ENCODE measurements at places on chromosomes 12 and 14.

- peak; percentile 23 for DNase-seq
Measured at GRCh38 chr14:36661506-36662257, at the start of gene PAX9. PAX9 (plus strand) TSS chr14:36661860; CDS start chr14:36662090, 230 bp downstream.

- DNase-seq = no peak
Measured at GRCh38 chr12:20475542-20475941, 107.2 kb downstream of the PDE3A start.

DNA sequence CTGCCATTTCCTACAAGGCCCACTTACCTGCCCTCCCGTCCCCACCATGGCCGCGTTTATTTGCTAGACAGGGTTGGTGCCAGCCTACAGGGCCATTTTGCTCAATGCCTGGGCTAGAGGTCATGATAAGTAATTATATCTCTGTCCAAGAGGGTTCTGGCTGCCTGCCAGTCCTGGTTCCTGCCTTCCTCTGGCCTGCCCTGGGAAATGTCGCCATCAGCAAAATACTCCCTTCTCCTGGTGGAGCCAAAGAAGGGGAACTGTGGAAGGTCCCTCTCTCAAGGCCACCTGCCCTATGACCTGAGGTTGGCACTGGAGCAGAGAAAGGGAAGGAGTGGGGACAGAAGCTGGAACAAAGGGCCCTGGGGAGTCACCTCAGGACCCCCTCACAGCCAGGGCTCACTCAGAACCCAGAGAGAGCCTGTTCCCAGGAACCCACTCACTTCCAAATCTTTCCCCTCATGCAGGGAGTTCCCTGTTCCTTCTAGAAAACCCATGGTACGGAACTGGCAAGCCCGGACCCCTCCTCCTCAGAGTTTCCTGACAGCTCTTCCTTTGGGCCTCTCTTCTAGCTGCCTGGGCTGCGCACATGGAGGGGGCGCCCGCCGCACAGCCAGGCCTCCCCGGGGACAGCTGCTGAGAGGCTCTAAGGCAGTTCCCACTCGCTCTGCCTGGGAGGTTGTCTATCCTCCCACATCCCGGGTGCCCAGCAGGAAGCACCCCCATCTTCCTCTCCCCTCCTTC, 280.5 kb downstream of the DPF3 start:
- no peak for DNase-seq

DNA sequence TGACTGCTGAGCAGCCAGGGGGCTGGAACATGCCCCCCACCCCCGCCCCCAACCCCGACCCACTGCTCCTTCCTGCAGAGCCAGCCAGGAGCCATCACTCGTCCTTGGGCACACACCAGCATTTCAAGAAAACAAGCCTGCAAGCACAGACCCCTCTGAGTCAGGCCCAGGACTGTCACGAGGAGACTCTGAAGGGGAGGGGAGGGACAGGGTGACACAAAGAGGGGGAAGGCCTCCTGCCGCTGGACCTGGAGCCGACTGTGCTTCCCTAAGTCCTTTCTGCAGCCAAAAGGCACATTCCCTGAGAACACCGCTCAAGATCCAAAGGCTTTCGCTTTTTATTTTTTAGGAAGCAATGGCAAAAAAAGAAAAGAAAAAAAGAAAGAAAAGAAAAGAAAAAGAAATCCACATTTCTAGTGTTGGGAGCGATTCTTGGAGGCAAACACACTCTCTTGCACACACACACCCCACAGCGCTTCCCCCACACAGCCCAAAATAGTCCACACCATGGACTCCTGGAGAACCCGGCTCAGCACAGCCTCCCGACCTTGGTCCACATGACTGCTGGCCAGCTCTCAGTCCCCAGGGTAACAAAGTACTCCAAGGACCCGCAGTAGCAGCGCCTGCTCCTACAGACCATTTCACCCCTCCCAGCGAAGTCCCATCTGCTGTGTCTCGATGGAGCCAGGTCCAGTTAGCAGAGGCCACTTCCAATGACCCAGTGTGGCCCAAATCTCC, 101.7 kb downstream of the DPF3 start:
- no peak for DNase-seq

DNA sequence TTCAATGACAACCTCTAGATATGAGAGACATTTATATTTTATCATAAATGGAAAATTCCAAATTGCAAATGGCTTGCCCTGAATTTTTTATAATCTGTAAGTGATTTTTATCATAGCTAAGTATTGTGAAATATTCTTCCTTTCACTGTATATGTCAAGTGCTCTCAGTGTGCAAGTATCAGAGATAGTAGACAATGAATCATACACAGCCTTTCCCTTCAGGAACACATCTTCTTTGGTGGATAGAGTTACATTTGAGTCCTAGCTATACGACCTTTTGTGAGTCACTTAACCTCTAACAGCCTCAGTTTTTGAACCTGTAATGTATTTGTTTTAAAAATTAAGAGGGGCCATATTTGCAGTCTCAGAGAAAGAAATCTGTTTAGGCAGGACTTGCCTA, 350.7 kb upstream of the SEL1L start:
- DNase-seq = no peak

GRCh38 chr12:69779928-69780327, 41.3 kb downstream of the RAB3IP start:
- DNase-seq = no peak

GRCh38 chr12:75951399-75952278, 79.9 kb downstream of the PHLDA1 start:
- DNase-seq = no peak

DNA sequence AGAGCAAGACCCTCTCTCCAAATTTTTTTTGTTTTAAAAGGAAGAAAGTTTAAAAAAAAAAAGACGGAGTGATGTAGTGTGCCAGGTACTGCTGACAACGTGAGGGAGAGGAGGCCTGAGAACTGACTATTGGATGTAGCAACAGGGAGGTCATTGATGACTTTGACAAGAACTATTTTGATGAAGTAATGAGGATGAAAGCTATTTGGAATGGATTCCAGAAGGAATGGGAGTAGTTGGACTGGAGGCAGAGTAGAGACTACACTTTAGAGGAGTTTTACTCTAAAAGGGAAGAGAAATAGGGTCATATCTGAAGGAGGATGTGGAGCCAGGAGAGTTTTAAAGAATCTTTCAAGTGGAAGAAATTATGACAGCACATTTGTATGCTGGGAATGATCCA, 27.8 kb upstream of the SLC38A2 start:
- no peak for DNase-seq

- no peak for DNase-seq
Measured at GRCh38 chr12:130498589-130499385, 161.1 kb downstream of the PIWIL1 start.

- DNase-seq = no peak
Measured at GRCh38 chr14:20904393-20905029, 13.3 kb downstream of the RNASE3 start.

DNA sequence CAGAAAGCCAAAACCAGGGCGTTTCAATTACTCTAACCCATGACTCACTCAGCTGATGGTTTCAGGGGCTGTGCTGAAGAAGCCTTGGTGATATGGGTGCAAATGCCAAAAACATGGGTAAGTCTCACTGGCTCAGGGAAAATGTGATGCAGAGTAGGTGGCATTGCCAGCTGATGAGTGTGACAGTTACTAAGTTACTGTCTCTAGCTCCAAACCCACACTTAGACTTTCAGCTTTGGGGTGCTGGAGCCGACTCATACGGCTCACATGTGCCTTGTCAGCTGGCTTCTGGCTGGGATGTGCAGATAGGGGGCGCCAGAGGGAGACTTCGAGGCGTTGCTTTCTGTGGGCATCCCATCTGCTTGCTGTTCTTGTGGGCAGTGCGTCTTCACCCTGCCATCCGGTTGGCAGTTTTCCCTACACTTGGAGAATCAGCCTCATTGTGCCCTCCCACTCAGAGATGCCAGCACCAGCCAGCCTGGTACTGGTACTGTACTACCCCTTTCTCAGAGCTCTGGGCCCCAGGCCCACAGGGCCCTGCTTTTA, 11.1 kb upstream of the KRT7 start:
- DNase-seq = no peak

DNA sequence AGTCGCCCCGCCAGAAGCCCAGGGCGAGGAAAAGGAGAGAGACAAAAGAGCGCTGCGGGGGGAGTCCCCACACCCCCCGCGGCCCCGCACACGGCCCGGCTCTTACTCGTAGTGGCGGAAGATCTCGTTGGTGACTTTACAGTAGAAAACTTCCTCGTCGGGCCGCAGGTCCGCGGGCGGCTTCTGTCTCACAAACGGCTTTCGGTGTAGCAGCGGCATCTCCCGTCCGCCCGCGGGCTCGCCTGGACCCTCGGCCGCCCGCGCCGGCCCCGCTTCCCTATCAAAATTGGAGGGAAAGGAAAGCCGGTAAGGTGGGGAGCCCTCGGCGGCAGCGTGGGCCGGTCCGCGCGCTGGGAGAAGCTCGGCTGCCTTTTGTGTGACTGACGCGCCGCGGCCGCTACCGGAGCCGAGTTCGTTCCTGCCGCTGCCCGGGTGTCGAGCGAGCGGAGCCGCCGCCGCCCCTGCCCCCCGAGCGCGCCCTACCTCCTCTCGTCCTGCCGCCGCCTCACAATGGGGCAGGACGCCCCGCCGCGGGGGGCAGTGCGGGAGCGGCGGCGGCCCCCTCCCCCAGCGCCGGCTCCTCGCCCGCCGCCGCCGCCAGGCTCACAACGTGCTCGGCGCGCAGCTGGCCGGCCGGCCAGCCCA, 652 bp downstream of the BAZ1A start:
- DNase-seq = peak; percentile 23

- DNase-seq = no peak
Measured at GRCh38 chr12:75853626-75854025, 177.9 kb downstream of the PHLDA1 start.
